ENCODE measurements at places on chromosomes 3 and 15.

DNA sequence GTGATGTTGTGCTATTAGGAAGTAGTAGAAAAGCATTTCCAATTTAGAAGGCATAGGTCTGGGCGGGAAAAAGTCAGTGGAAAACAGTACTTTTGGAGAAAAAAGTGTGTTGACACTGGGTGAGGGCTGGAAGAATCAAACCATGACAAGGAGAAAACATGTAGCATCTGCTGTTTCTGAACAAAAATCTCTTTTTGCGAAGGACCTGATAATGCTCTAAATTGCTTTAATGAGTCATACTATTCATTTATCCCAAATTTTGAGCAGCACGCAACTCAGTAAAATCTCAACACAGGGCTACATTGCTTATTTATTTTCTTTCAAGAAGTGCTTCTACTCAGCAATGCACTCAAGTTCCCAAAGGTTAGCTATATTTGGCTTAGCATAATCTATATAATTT, 292.7 kb downstream of the DIPK2A start:
- no peak for DNase-seq

GRCh38 chr3:123883701-123884202, 380 bp downstream of the MYLK start:
- DNase-seq = no peak

DNA sequence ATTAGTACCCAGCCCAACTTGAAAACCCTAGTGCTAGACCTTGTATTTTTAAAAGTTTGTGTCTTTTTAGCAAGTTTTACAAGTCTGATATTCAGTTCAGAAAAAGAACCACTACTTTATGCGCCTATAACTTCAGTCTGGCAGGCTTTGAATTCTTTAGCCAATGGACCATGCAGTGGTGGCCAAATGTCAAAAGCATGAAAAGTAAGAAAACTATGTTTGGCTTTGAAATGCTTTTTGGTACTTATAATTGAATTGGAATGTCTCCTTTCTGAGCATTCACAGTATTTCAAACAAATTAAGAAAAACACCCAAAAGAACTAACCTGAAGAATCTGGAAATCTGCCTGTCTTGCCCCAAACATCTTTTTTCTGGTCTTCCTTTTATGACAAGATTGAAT, 12.8 kb downstream of the WDR48 start:
- DNase-seq = no peak

GRCh38 chr15:100029868-100030479, 296.7 kb upstream of the LYSMD4 start:
- no peak for DNase-seq

DNA sequence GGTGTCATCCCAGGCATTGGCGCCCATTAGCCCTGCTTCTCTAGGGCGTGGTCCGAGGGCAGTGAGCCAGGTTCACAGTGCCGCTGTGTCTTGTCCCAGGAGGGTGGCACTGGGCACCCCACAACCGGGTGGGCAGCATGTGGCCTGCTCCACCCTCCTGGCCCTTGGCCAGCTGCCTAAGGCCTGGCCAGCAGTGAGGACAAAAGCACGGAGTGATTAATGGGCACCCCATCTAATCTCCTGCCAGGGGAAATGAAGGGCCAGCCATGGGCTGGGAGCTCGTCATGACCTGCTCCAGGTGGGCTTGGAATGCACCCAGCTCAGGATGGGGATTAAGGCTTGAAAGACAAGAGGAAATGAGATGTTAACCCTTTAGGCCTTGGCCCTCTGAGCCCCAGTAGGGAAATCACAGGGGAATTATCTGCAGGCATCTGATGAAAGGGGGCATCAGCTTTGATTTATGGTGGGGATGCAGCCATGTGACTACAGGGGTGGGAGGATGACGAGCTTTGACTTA, 5.2 kb downstream of the THSD4 start:
- DNase-seq = no peak
